ENCODE measurements at places on chromosomes 1 and 21.

DNA sequence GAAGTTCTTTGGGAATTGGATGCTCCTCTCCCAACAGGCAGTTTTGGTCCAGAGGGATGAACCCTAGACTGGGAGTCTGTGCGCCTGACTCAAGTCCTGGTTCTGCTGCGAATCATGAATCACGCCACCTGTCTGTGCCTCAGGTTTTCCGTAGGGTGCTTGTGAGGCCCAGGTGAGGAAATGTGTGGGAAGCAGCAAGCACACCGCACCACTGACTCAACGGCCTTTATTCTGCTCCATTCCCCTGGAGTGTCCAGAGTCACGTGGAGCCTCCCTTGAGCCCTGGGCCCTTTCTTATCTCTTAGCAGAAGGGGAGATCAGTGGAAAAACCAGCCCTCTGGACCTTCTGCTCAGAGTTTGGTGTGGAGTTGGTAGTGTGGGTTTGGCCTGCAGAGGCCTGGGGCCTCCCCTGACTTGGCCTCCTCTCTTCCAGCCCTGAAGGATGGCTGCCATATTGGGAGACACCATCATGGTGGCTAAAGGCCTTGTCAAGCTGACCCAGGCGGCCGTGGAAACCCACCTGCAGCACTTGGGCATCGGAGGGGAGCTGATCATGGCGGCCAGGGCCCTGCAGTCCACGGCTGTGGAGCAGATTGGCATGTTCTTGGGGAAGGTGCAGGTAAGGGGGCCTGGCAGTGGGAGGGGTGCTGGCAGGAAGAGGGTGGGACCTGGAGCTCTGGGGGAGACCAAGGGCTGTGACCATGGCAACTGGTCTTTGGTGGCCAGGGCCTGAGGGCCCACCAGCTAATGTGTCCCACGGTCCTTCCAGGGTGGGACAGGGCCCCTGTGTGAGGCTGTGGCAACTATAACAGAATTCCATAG, 21.1 kb downstream of the COQ8A start:
- DNase-seq = no peak

DNA sequence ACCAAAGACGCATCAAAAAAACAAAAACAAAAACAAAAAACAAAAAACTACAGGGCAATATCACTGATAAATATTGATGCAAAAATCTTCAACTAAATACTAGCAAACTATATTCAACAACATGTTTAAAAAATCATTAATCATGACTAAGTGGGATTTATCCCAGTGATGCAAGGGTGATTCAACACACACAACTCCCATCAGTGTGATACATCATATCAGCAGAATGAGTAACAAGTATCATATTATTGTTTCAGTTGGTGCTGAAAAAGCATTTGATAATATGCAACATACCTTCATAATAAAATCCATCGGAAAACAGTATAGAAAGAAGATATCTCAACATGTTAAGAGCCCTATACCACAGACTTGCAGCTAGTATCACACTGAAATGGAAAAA, 953.0 kb downstream of the AMY1C start:
- DNase-seq = no peak

- no peak for DNase-seq
Measured at GRCh38 chr1:219461981-219462400, 150.9 kb downstream of the ZC3H11B start.

DNA sequence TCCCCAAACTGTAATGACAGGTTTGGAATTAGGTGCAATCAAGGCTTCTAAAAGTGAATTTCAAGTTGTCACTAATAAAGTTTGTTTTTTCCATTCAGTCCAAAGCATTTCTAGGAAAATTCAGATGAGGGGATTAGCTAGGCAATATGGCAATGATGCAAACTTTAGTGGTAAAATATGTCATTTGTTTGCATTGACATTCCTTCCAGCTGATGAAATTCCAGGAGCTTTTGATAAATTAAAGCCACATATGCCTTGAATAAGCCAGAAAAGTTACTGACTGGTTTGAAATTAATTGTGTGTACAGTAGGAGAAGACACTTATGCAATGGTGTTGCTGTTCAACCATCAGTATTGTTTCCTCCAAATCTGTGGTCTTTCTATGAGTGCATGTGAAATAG, 57.8 kb downstream of the MROH9 start:
- DNase-seq = no peak

DNA sequence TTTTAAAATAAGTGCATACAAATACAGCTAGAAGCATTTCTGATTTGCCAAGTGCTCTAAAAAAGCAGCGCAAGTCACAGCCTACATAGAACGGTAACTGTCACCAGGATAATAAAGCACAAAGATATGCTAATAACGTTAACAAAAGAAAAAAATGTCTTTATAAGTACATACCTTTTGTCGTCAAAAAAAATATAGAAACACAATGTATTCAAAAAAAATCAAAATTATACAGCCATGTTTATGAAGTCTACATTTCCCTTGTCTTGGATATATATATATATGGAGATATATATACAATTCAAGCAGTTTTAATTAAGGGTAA, 3.2 kb downstream of the IRF2BP2 start:
- no peak for DNase-seq

DNA sequence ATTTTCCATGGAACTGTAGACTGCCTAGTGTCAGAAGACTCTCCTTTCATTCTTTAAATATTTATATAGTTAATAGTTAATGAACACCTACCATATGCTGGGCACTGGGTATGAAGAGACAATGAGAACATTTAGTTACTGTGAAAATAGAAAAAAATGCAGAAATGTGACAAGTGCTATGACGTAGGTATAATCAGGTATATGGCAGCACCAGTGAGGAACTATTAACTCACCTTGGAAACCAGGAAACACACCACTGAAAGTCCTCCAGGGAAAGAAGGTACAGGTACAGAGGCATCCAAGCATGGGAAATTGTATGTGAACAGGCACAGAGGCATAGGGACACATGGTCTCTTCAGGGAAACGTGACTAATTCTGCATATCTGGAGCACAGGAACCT, 42.3 kb downstream of the DPT start:
- DNase-seq = no peak

DNA sequence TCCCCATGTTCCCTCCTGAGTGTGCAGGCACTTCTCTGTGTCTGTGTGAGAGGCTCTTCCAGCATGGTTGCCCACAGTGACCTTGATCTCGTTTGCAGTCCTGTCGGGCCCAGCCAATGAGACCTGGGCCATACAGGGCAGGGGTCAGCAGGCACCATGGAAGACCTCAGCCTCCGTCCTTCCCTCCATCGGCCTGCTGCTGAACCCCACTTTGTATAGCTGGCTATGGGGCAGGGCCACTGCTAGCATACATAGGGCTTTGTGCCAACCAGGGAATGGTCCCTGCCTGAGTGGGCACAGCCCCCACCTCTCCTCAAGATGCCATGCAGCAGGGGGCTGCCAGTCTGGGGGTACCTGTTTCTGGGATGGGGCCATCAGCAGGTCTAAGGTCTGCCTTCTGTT, 3.8 kb downstream of the C1orf35 start:
- no peak for DNase-seq

- DNase-seq = no peak
Measured at GRCh38 chr21:29221253-29221744, 77.4 kb upstream of the BACH1 start.

DNA sequence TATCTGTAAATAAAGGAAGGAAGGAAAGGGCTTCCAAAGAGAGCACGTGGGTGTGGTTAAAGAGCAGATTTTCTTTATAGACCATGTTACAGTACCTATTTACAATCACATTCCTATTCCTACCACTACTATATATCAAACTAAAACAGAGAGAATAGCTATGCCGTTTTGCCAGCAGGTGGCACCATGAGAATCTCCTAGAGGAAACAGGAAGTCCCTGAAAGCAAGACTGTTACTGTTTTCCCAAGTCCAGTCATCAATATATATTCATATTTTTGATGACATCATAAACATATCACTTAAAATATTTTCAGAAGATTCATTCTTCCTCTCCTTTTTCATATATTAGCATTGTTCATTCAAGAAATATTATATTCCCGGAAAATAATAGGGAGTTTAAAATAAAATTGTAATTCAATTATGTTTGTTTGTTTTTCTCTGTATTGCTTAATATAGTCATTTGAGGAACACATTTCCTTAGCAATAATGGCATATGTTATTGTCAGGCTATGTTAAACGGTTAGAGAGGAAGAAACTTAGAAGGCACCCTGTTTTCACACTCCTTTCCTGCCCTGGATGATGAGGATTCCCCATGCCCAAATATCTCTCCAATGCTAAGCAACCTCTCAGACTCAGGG, 6.6 kb downstream of the CCDC190 start:
- no peak for DNase-seq

DNA sequence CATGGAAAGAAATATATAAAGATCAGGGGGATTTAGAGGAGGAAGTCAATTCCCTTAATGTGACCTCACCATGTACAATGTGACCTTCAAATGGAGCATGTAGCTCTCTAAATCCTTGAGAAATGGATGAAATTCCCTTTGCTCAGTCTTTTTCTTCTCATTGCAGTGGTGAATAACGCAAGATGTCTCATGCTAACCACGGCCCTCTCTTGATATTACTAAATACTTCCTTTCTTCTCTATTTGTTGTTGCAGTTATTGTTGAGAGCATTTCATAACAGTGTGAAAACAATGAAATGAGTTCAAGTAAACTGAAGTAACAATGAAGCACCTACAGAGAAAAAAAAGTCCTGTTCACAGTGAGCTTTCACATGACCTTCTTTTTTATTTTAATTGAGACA, 55.6 kb downstream of the ZNF281 start:
- DNase-seq = no peak

GRCh38 chr1:50110151-50110550, 1.4 kb downstream of the ELAVL4 start:
- no peak for DNase-seq

DNA sequence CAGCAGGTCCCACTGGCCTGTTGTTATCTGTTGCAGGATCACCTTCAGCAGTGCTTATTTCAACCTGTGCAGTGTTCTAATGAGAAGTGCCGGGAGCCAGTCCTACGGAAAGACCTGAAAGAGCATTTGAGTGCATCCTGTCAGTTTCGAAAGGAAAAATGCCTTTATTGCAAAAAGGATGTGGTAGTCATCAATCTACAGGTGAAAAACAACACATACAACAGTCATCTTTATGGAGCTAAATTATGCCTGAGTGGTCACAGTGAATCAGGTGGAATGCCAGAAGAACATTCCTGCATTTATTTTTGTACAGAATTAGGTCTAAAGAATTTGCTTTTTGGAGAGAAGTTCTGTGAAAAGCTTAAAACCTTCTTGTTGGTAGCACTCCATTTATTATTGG, 33.2 kb downstream of the TRAF5 start:
- DNase-seq = no peak

- DNase-seq = no peak
Measured at GRCh38 chr1:162541619-162542141, 19.8 kb upstream of the UAP1 start.

GRCh38 chr1:117659550-117660270, 53.9 kb downstream of the TENT5C start:
- DNase-seq = no peak

DNA sequence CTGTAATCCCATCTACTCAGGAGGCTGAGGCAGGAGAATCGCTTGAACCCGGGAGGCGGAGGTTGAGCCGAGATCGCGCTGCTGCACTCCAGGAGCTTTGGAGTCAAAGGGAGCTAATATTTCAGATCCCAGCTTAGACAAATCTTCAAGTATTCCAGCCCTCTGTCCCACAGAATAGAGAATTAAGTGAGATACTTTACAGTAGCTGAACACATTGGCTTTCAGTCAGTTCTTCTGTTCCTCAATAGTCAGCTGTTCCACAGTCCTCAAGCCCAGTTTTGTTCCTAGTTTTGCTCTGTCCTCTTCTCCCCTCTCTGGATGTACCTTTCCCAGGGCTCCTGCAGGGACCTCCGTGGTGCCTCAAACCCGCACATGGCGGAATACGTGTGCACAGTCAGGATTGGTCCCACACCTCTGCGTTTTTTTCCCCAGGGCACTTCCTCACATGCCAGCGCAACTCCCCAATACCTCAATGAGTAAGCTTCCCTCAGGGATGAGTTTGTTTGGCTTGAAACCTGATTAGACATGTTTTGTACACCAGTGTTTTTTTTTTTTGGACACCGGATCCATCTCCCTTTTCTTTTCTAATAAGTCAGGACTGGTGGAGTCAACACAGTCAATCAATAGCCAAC, 1.2 kb downstream of the MFN2 start:
- no peak for DNase-seq

GRCh38 chr1:55155522-55155921, 59.6 kb downstream of the USP24 start:
- no peak for DNase-seq

- no peak for DNase-seq
Measured at GRCh38 chr1:84008631-84009030, 9.7 kb upstream of the TTLL7 start.

- no peak for DNase-seq
Measured at GRCh38 chr1:158685085-158685484, 1.4 kb downstream of the SPTA1 start.

DNA sequence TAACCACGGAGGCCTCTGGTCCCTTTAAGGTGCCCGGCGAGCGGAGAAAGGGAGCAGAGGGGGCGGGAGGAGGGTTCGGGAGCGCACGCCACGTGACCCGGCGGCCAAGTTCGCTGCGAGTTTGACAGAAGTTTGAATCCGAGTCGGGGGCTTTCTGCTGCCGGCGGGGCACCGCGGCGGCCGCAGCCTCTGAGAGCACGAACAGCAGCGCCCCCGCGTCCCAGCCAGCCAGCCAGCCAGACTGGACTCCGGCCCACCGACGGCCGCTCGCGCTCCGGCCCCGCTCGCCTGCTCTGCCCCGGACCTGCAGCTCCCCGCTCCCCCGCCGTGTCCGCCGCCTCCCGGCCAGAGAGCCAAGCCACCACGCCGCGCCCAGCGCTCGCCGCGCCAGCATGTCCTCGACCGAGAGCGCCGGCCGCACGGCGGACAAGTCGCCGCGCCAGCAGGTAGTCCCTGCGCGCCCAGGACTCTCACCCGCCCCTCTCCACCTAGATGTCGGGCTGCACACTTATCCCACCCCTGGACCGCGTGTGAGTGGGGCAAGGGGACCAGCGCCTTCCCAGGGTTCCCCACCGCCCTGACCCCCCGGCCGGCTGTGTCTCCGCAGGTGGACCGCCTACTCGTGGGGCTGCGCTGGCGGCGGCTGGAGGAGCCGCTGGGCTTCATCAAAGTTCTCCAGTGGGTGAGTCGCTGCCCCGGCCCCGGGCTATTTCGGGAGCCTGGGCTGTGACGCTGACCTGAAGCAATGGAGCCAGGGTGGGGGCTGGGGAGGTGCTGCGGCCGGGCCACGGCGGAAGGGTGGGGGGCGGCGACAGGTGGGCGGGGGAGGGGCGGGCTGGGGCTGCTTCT, at the start of gene SYPL2:
Gene SYPL2 (plus strand): TSS at position 95 of the 849 bp plus-strand sequence. CDS start 298 bp downstream, at position 393.
- DNase-seq = no peak
